Gastroesophageal sphincter (tissue), 4 donors: ENCODE measurements at places on chromosomes 12 and 14.

GRCh38 chr14:64987438-64987767, 708 bp downstream of the FNTB start:
- no peak for ATAC-seq

- ATAC-seq = no peak
Observed at GRCh38 chr14:60645126-60645741, 4.0 kb downstream of the SIX1 start.

GRCh38 chr12:89945123-89945522, 236.5 kb upstream of the ATP2B1 start:
- ATAC-seq = no peak

GRCh38 chr12:27345376-27345775, 12.7 kb downstream of the BMAL2 start:
- ATAC-seq = no peak
